ENCODE measurements at places on chromosomes 16 and 17.

DNA sequence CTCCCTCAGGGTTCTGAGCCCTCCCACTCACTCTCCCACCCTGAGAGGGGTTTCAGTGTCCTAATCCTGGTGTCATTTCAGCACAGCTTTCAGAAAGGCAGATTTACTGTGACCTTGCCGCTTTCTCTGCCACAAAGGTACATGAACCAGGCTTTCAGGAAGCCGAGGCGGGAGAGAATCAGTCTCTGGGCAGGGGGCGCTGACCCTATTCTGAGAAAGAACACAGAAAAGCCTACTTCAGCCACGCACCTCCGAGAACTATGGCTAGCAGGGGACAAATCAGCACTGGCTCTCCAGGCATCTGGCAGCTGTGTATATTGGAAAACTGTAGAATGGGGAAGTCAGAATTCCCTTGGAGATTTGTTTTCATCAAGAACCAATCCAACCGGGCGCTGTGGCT lies 57.7 kb upstream of the BCAR1 start:
- DNase-seq, result no peak

- no peak for DNase-seq
Observed at GRCh38 chr16:10070591-10070990, 111.6 kb downstream of the GRIN2A start.

GRCh38 chr16:57576429-57576870 lies 34.0 kb downstream of the ADGRG5 start:
- peak; percentile 89 for DNase-seq

GRCh38 chr17:62703261-62703775 lies 75.8 kb downstream of the MRC2 start:
- peak; percentile 45 for DNase-seq

DNA sequence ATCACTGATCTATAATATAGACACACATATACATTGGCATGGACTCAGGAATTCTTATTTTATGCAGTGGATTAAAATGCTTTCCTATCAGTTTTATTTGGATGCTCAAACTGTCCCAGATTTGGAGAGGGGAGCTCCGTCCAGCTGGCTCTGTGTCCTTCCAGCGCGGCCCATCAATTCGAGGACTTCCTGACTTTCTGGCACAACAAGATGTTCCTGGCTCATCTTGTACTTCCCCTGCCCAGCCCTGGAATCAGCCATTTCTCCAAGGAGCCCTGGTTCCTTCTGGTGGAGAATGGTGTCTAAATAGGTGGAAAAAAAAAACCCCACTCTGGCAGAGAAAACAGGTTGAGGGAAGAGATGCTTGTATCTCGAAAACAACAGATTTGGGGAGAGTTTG lies 94.5 kb downstream of the CRISPLD2 start:
- DNase-seq, result no peak

DNA sequence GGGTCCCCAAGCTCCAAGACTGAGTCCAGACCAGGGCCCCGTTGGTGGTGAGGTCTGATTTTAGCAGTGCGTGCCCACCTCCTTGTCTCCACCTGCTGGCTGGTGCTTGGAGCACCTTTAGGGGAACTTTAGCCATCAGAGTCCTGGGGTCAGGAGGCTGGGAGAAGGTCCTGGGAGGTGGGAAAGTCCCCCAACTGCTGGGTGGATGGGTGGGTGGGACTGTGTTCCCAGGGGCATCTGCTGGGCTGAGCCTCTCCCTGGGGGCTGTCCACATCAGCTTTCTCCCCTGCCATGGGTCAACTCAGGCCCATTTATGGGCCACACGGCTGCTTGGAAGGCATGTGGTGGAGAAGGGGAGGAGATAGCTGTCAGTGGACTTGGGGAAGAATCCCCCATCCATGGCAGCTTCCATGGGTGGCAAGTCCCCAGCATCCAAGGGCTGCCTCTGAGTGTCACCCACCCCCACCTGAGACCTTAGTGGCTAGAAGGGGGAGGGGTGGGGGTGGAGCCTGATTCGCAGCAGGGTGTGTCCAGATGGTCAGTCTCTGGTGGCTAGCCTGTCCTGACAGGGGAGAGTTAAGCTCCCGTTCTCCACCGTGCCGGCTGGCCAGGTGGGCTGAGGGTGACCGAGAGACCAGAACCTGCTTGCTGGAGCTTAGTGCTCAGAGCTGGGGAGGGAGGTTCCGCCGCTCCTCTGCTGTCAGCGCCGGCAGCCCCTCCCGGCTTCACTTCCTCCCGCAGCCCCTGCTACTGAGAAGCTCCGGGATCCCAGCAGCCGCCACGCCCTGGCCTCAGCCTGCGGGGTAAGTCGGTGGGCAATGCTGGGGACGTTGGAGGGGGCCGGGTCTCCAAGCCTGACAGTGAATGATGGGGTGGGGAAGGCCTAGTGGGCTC lies at the start of gene TRPV2:
TRPV2 (plus strand) TSS at position 541 of the 894 bp plus-strand sequence. CDS start 2,098 bp downstream, outside the sequence.
- peak; percentile 67 for DNase-seq

- DNase-seq, result no peak
Observed at GRCh38 chr16:4765511-4766474, 1.2 kb downstream of the ZNF500 start.

- no peak for DNase-seq
Observed at GRCh38 chr17:36506249-36506826, 19.9 kb downstream of the ZNHIT3 start.

DNA sequence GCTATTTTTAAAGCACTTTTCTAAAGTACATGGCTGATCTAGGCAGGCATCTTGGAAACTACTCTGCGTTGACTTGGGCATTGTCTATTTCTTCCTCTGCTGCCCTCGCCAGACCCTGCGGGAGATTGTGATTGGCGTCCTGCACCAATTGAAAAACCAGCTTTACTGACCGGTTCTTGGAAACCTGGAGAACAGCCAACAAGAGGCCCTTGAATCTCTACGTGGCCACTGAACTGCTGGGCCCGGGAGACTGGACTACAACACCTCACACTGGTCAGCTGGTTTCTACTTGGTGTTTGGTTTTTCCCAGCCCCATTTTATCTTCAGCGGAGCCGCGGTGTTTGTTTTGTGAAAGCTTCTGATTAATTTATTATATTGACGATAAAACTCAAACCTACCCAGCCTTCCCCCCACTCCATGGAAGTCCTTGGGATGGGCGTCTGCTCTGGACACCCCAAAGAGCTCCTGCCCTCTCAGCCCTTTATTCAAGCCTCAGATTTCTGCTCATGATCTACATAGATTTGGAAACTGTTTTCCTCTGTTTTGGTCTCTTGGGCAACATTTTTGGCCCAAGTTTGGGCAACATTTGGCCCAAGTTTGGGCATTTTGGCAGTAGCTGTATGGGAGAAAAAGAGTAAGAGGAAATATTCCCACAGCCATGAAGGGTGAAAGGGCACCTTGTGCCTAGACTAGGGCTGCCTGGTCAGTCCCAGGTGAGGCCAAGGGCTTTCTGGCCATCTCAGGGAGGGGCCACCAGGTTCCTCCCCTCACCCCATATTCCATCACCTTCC lies 4.7 kb downstream of the MLX start:
- DNase-seq, result no peak

GRCh38 chr17:65677932-65678331 lies 116.5 kb upstream of the AXIN2 start:
- no peak for DNase-seq

GRCh38 chr17:22570144-22570845 lies 878.0 kb downstream of the KCNJ18 start:
- DNase-seq, result no peak

GRCh38 chr17:8732406-8733085 lies 12.1 kb downstream of the CCDC42 start:
- DNase-seq, result no peak

DNA sequence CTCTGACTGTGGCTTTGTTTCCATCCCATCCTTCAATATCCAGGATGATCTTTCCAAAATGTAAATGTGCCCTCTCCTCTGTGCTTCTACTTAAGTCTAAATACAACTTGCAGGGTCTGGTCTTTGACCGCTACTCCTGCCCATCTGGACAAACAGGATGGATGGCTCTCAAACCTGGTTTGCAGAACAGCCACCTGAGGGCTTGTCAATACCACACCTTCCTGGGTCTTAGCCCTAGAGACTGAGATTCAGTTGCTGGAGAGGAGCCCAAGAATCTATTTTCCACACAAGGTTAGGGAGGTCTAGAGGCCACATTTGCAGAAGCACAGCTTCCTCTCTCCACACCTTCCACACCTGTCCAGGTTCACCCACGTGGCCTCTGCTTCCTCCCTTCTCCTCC lies 1.9 kb upstream of the GRB7 start:
- DNase-seq, result no peak

Data from activated CD4-positive, alpha-beta T cell treated with anti-CD3 and anti-CD28 coated beads for 48 hours (primary cell).